SK-MEL-5 (cell line): ENCODE measurements at places on chromosomes 4 and X. TPM values are rescaled to one million over a fixed set of nuclear protein-coding genes. Genes with fewer than 3 reads are reported as not detected.

- DNase-seq: no peak
These were observed 523.0 kb downstream of the SPRY1 start for GRCh38 chr4:123919576-123920098.

Gene DCAF16
- total RNA-seq: 44.3 and 51.4 TPM in 2 replicates

DNA sequence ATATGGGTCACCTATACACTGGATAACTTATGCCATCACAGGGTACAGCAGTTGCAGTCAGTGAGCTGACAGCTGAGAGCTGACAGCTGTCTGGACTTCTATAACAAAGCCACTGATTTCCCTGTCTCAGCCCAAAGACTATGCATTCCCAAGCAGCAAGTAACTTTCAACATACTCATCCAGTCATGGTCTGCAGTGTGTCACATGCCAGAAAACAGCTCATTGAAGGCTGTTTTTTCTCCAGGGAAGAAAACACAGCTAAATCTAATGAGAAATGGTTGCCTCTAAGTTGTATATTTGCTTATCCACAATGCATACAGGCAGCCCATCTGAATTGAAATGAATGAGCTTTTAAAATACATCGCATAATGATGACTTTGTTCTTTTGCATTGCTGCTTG, 6.3 kb downstream of the KIAA1210 start:
- DNase-seq: peak; percentile 60

Gene EMCN
- total RNA-seq: not detected in 2 replicates

DNA sequence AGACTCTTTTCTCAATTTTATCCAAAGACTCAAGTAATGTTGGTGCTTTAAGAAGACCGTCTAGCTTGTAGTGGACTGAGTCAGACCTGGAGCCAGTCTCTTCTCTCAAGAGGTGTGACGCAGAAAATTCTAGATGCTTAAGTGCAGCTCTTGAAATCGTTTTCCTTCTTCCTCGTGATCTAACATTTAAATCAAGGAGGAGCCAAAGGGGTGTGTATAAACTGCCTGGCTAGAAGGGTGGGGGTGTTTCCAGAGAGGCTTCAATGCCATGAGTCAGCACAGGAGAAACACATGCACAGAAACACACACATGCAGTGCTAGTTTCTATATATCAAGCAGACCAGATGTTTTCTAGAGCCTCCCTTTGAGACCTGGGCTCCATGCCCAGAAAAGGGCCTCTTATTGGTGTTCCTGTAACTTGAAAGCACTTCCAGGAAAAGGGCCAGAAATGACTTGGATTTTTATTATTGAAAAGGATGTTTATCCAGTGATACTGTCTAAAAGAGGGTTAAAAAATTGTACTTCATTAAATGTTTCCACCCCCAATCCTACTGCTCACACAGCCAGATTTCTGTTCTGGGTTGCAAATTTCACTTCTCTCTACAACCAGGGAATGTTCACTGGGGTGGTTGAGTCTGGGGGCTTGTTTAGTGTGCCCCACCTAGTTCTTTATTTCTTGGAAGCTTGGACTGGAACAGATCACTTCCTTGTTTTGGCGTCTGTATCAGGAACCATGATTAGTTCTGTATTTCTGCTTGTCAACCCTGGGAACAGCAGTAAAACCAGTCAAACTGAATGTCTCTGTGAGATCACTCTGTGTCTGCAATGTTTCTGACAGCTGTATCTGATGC, at the start of gene CLIC2:
TSS of gene CLIC2 (minus strand) at position 129 of the 851 bp plus-strand sequence. CDS start 187 bp downstream, outside the sequence.
- no peak for DNase-seq

GRCh38 chrX:19204636-19205035, 82.4 kb upstream of the ADGRG2 start:
- no peak for DNase-seq

Gene KIAA1210
- total RNA-seq: 0.05 and 0.08 TPM in 2 replicates

DNA sequence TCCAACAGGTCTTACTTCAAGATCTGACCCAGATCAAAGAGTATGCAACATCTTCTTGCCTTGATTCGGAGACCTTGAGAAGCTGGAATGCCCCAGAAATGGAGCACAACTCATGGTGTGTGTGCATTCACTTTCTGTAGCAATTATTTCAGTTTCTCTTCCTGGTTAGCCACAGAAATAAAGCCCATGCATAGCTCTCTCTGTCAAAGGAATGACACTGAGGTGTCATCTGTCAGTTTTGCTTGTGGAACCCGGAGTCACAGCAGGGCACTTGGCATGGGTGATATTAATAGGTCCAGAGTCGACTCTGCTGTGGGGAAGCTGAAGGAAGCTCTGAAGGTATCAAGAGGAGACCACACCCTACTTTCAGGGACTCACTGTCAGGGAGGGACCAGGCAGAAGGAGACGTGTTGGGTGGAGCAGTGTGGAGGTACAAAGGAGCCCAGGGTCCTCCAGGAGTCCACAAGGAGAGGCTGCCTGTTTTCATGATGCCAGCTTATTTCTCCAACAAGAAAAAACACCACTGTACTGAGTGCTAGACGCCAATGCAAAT, 10.7 kb downstream of the CLNK start:
- no peak for DNase-seq

Gene CXCL1
- 76.1 and 81.3 TPM in 2 replicates for total RNA-seq

DNA sequence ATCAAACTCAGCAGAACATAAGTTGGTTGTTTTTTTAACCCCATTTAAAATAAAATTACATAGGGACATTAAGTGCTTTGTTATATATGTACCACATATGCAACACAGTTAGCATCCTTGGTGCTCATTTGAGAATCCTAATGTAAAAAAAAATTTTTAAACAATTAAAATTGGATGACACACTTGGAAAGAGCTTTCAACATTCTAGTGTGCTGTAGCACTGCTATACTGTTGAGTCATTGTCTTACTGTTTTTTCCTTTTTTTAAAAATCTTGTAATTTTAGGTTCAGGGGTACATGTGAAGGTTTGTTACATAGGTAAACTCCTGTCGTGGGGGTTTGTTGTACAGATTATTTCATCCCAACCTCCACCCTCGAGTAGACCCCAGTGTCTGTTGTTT, 12.8 kb downstream of the THAP9 start:
- no peak for DNase-seq

DNA sequence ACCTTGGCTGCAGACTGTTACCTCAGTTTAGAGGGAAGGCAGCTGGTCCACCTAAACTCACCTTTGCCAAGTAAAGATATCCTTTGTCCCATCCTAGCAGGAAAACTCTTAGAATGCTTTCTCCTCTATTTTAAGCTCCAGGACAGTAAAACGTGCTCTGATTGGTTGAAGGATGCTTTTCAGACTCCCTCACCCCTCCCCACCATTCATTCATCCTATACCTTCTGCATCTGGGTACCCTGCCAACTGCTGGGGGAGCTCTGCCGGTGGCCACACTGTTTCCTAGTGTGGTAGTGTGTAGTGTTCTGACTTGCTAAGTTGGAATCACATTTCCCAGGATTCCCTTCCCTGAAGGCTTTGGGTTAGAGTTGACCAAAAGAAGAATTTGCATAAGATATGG, 20.3 kb upstream of the POLA1 start:
- DNase-seq: no peak

GRCh38 chrX:154718616-154719015, 32.3 kb downstream of the GAB3 start:
- DNase-seq: no peak

DNA sequence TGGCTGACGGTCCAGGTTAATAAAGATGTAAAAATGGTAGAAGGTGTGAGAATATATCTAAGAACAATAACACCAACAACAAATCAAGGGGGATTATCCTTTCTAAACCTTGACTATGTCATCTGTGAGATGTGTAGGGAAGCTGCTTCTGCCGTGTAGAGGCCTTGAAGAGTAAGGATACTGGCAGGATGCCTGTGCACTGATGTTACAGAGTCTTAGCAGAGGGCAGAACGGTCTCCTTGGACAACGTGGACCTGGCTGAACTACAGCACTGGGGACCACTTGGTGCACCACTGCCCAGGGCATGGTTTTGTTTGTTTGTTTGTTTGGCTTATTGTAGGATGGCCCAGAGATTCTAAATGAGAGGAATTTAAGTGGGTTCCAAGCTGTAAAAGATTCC, 33.5 kb downstream of the GPAT3 start:
- no peak for DNase-seq

GRCh38 chr4:40369437-40370274, 34.5 kb downstream of the CHRNA9 start:
- DNase-seq: no peak

GRCh38 chrX:131841496-131842437, 181.3 kb upstream of the STK26 start:
- peak; percentile 74 for DNase-seq

GRCh38 chrX:129461801-129462456, 61.4 kb downstream of the SMARCA1 start:
- peak; percentile 79 for DNase-seq

DNA sequence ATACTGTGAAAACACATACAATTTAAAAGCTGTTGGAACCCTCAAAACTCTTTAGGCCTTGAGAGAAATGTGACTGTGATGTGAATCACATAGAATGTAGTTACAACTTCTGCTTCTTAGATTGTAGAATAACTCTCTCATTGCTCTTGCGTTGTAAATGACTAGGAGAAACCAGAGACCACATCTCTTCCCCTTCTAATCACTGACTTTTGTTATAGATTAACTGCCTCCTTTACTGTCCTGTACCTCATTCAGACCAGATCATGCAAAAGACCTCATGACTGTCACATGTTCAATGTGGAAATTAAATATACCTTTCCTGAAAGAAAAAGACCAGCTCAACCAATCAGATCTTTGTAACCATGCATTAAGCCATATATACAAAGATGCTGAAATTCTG, 43.2 kb upstream of the NEIL3 start:
- DNase-seq: no peak
